ENCODE measurements at places on chromosomes 7 and 10.

GRCh38 chr7:4882169-4883032 lies 1.1 kb downstream of the RADIL start:
- DNase-seq: no peak

DNA sequence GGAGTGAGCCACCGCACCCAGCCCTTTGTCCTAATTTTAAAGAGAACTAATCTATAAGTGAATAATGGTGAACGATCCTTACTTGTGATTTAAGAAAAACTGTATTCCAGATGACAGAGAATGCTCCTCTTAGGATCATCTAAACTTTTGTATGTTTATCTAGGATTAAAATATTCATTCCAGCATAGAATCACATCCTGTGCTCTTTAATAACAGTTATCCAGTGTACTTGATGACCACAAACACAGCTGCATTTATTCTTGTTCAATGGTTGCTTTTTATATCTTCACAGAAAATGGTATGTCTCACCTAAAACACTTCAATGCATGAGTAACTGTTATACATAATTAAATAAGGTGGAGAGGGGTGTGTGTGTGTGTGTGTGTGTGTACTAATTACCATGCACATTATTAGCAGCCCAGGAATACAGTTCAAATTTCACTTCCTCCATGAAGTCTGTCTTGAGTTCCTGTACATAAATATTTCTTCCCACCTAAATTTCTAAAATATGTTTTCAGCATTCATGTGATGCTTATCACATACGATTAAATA lies 38.5 kb upstream of the SEMA3C start:
- no peak for DNase-seq

DNA sequence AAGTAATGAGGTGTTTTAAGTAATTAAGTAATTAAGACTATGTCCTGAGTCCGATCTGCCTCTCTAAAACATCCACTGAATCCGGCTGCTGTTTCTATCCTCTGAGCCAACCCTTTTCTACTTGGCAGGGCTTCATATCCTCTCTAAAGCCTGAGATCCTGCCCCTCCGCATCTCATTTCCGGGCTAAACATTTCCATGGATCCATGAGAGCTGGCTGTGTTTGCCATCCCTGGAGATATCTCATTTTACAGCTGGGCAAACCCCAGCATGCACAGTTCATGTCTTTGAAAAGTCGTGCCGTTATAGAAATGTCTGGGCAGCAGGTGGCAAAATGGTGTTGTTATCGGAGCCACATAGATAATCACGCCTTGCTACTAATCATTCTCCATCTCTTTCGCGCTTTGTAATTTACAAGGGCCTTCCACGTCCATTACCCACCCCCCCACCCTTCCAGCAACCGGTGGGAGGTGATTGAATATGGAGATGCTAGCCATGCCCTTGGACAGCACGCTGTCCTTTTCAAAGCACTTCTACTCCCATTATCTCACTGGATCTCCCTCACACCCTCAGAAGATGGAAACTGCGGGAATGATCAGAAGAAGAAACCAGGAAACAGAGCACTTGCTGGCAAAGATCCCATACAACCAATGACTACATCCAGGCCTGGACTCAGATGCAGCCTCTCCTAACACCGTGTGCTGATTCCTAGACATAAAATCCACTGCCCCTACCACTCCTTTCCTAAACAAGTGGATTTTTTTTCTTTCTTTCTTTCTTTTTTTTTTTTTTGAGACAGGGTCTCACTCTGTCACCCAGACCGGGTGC lies 1189.2 kb downstream of the TYW1 start:
- no peak for DNase-seq

GRCh38 chr10:74650613-74651012 lies 175.8 kb upstream of the KAT6B start:
- DNase-seq: no peak

DNA sequence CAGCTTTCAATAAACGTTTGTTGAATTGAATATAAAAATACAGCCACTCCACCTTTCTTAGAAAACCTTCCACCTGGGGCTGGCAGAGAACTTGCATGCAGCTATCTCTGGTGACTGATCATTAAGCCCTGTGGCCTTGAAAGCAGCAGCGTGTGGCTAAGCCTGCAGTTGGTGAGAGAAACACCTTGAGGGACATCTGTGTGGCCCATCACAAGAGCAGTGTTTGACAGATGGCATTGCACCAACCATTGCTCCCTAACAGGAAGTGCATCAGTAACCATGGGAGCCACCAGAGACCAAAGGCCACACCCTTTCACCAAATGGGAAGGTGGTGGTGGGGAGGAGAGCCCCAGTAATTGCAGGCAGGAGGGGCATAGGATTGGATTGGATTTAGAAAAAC lies 22.4 kb downstream of the RHOBTB1 start:
- no peak for DNase-seq

DNA sequence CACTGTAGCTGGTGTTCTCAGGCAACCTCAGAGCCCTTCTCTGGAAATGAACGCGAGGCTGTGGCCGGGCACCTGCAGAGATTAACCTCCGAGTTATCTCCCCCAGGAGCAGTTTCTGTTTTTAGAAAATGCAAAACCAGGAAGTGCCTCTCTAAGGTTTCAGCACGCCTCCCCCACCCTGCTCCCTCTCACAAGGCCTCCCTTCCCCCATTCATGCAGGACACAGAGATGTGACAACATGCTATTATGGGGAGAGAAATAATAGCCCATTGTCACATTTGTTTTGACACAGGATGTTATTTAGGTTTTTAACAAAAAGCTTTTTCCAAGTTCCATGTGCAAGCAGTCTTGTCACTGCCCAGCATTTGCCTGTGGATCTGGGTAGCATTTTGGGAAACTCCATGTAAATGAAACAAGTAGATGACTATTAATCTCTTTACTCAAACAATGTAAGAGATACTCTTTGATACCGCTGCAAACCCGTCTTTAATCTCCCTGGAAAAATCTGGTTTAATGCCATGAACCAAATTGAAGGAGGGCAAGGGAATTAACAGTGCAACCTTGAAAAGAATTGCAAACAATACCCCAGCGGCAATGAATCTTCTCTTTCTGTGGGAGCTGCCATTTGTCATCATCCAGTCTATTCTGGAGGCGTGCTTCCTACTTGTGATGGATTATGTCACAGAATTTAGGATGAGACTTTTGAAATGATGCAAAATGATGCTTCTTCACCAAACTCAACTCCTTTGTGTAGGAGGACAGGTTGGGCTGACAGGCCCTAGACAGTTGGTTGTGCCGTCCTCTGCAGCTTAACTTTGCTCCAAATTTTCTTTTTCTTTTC lies 86.5 kb upstream of the NMT2 start:
- DNase-seq: no peak

GRCh38 chr7:10908600-10908999 lies 65.1 kb upstream of the PHF14 start:
- no peak for DNase-seq

GRCh38 chr7:69246758-69247157 lies 351.5 kb upstream of the AUTS2 start:
- no peak for DNase-seq

- DNase-seq: no peak
These were observed 983.3 kb upstream of the C7orf33 start for GRCh38 chr7:147607157-147607800.

- peak; percentile 83 for DNase-seq
These were observed 102.0 kb downstream of the STRA8 start for GRCh38 chr7:135335628-135336139.

- no peak for DNase-seq
These were observed 2.7 kb upstream of the SNX13 start for GRCh38 chr7:17943006-17943405.

DNA sequence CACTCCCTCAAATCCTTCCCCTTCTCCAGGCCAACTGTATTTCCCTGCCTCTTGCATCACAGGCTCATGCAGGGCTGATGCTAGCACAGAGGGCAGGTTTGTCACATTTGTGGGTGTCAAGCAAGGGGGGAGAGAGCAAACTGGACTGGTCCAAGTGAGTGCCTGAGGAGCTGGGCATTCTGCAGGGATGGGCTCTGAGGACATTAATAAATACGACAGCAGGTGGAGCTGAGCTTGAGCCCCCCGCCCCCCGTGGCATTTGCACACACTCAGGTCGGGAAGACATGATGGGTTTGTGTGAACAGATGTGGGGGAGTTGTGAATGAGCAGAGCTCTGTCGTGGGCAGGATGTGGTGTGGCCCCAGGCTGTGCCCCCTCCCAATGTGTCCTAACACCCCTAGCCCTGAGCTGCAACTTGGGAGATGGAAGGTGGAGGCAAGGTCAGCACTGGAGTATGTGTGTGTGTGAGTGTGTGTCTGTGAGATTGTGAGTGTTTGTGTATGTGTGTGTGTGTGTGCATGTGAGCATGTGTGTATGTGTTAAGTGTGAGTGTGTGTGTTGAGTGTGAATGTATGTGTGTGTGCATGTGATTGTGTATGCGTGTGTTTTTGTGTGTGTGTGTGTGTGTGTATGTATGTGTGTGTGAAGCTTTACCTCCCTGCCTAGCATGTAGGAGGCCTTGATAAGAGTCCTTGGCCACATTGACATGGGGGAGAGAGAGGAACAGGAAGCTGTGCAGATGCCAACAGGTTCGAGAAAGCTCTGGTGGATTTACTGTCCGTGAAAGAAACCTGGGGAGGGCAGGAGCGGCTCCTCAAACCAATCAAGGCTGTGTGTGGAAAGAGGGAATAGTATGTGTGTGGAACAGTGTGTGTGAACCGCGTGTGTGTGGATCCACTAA lies 9.1 kb downstream of the RASSF4 start:
- no peak for DNase-seq

DNA sequence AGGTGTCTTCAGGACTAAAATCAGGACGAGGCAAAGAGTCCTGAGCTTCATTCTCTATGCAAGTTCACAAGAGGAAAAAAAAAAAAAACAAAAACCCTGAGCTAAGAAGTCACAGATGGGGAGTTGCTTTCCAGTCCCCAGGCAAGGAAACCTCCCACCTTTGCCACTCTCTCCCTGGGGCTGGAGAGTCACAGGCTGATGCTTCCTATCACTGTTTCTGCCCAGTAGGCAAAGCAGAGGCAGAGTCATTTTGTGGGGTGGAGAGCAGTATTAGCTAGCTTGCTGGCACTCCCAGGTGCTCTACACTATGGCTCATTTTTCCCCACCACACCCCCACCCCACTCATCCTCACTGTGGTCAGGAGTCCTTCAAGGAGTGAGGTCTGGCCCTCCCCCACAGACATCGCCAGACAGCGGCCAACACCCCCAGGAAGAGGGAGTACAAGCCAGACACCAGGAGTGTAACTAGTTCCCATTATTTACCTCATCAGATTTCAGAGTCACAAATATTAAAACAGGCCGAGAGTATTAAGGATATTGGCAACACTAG lies 34.6 kb upstream of the UNC5B start:
- DNase-seq: no peak

DNA sequence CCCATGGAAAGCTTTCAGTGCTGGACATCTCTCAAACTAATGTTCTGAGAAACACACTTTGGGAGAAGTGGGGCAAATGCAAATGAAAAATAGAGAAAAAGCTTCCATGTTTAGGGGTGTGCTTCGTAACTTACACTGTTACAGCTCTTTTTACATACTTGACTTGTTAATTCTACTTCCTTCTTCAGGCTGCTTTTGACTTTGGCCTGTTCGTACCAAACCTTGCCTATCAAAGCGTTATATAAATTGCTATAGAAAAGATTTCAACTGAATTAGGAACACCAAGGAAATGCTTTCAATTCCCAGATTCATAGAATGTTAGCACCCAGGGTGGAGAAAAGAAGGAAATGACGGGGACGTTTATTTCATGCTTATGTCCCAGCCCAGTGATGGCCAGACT lies 140.8 kb upstream of the PRR15 start:
- DNase-seq: no peak

DNA sequence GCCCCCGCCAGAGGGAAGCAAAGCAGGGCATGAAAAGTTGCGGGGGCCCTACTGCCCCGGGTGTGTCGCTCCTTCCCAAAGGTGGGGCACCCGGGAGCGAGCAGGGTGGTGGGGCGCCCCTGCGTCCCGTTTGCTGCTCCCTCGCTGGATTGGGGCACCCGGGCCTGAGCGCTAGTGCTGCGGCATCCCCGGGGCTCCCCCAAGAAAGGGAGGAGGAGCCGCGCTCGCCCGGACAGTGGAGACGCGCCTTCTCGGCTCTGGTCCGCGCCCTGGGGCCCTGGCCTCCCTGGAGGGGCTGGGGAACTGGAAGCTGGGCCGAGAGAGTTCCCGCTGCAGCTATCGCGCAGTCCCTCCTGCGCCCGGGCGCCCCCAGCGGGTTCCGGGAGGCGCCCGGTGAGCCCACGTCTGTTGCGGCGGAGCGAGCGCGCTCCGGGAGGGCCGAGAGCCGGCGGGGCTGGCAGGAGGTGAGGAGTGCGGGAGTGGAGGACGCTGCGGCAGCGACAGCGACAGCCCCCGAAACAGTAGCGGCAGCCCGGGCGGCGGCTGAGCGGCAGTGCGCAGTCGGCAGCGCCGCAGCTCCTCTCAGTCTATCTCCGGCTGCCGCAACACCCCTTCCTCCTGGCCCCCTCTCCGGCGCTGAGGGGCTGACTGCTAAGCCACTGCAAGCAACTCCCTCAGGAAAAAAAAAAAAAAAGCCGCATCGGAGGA lies 504 bp upstream of the BMPER start:
- DNase-seq: peak; percentile 20

- DNase-seq: no peak
These were observed 54.5 kb downstream of the LRRC4 start for GRCh38 chr7:127976738-127977120.

GRCh38 chr10:103193820-103194529 lies 903 bp upstream of the NT5C2 start:
- peak; percentile 34 for DNase-seq

- no peak for DNase-seq
These were observed 194.9 kb upstream of the ETV1 start for GRCh38 chr7:14184292-14184864.

GRCh38 chr7:55206235-55207029 lies 158.7 kb upstream of the LANCL2 start:
- DNase-seq: no peak

- no peak for DNase-seq
These were observed 63.1 kb downstream of the ZNRF2 start for GRCh38 chr7:30347226-30348082.

DNA sequence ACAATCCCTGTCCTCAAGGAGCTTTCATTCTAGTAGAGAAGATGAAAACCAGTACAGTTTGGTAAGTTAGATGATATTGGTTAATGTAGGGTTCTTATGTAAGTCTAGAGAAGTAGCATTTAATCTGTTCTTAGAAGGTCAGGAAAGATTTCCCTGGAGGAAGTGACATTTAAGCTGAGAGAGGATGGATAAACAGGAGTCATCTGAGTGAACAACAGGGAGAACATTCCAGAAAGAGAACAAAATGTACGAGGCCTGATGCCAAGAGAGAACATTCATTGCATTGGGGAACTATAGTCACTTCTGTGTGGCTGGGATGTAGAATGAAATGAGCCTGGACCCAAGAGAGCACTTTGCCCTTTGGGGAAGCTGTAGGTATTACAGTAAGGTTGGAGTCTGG lies 88.0 kb downstream of the CFTR start:
- no peak for DNase-seq

GRCh38 chr7:138116141-138116540 lies 39.9 kb downstream of the AKR1D1 start:
- peak; percentile 33 for DNase-seq
